ENCODE measurements at places on chromosomes 13 and 19. TPM values are rescaled to one million over a fixed set of nuclear protein-coding genes. Genes with fewer than 3 reads are reported as not detected.

Gene NUDT19
- total RNA-seq, result 8.9 TPM

Gene IFI30
- 25.0 TPM for total RNA-seq

Gene DLL3
- total RNA-seq, result 0.27 TPM

Gene TSHZ3
- 0.81 TPM for total RNA-seq

Gene ZNF577
- 8.6 TPM for total RNA-seq

Gene NRTN
- total RNA-seq, result 0.54 TPM

Gene TPRX2
- not detected for total RNA-seq

Gene COL4A1
- total RNA-seq, result under 0.01 TPM

Gene SACS
- 32.6 TPM for total RNA-seq

Gene DUS3L
- 98.0 TPM for total RNA-seq

Gene PBX4
- total RNA-seq, result 4.8 TPM

Gene TJP3
- total RNA-seq, result 1.1 TPM

Gene MRPL4
- total RNA-seq, result 90.5 TPM

Gene PTH2
- not detected for total RNA-seq

Gene GDF15
- total RNA-seq, result 0.27 TPM

Gene CALR3
- total RNA-seq, result not detected

Gene LYPD3
- total RNA-seq, result 1.1 TPM

Gene AXL
- total RNA-seq, result 7.0 TPM

Gene PLK5
- not detected for total RNA-seq

Gene PSG7
- total RNA-seq, result not detected

Gene ZNF329
- total RNA-seq, result 9.4 TPM

Gene ZNF444
- 12.1 TPM for total RNA-seq

Gene FRY
- 28.0 TPM for total RNA-seq

Gene MAG
- total RNA-seq, result 0.27 TPM
